ENCODE measurements at places on chromosomes 7 and 10.
A peak's percentile ranks its signal among the peaks of the same experiment; 100 is the strongest.

DNA sequence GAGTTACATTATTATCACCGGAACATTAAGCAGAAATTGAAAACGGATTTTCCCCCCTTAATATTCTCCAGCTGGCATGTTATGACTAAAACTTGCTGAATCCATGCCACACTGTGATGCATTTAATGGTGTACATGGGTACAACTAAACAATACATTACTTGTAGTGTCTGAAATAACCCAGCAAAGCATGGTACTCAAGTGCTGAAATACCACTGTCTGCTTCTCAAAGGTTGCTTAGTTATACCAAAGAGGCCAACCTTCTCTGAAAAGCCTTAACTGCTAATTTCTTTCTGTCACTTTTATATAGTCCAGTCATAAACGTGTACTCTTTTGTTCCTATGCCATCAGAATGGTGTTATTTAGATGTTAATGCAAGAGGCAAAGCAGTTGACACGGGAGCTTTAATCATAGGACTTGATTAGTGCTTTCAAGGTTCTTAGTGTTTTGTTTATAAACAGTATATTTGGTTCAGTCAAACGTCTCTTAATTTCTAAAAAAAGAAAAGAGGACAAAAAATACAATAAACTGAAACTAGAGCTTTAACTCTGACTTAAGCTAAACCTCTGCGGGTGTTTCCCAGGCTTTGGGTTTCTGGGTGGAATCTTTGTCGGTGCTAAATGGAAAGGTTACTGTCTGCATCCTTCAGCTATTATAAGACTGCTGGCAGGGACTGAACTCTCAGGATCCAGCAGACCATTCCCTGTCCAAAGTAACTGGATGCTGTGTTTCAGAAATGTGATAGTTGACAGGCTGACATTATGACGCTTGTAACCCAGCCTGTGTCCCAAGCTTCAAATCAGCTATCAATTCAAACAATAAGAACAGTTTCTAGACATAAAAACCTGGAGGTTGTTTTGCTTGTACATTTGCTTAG lies 202.6 kb downstream of the PPP1R3A start:
- H3K27ac ChIP-seq = peak overlapping the region; percentile 4
- H3K4me3 ChIP-seq = no peak overlapping the region
- DNase-seq = no peak
- H3K4me1 ChIP-seq = peaks cover 27% of the 10 kb centered on the region

- DNase-seq = no peak
- no peak overlapping the region for H3K4me3 ChIP-seq
- H3K27ac ChIP-seq = no peak overlapping the region
- H3K36me3 ChIP-seq = no peaks in the 10 kb centered on the region
- H3K27me3 ChIP-seq = no peaks in the 10 kb centered on the region
Measured at GRCh38 chr10:43373461-43373860, 2.0 kb downstream of the FXYD4 start.

GRCh38 chr7:150937848-150938561 lies 40.1 kb downstream of the KCNH2 start:
- H3K27ac ChIP-seq = no peak overlapping the region
- H3K4me3 ChIP-seq = no peak overlapping the region
- H3K27me3 ChIP-seq = no peaks in the 10 kb centered on the region
- H3K36me3 ChIP-seq = no peaks in the 10 kb centered on the region
- H3K4me1 ChIP-seq = peaks cover 27% of the 10 kb centered on the region

- peak overlapping the region; percentile 100 for H3K27ac ChIP-seq
- DNase-seq = no peak
- peak overlapping the region; percentile 71 for H3K4me3 ChIP-seq
- H3K4me1 ChIP-seq = peaks cover 22% of the 10 kb centered on the region
- no peaks in the 10 kb centered on the region for H3K36me3 ChIP-seq
- no peaks in the 10 kb centered on the region for H3K27me3 ChIP-seq
Measured at GRCh38 chr10:43409385-43410109, 561 bp upstream of the HNRNPF start.

GRCh38 chr7:32591938-32592337 lies 96.6 kb downstream of the AVL9 start:
- H3K4me3 ChIP-seq = no peak overlapping the region
- H3K4me1 ChIP-seq = peaks cover 17% of the 10 kb centered on the region
- peaks cover 22% of the 10 kb centered on the region for H3K36me3 ChIP-seq
- DNase-seq = no peak

- no peaks in the 10 kb centered on the region for H3K36me3 ChIP-seq
- no peak for DNase-seq
- H3K27ac ChIP-seq = peak overlapping the region; percentile 4
- peaks cover 21% of the 10 kb centered on the region for H3K4me1 ChIP-seq
- H3K4me3 ChIP-seq = no peak overlapping the region
Measured at GRCh38 chr7:117807676-117808075, 65.6 kb downstream of the CTTNBP2 start.

GRCh38 chr10:125565046-125565445 lies 117.9 kb downstream of the TEX36 start:
- no peaks in the 10 kb centered on the region for H3K4me1 ChIP-seq
- no peaks in the 10 kb centered on the region for H3K27me3 ChIP-seq
- H3K4me3 ChIP-seq = no peak overlapping the region
- H3K36me3 ChIP-seq = no peaks in the 10 kb centered on the region
- no peak overlapping the region for H3K27ac ChIP-seq

DNA sequence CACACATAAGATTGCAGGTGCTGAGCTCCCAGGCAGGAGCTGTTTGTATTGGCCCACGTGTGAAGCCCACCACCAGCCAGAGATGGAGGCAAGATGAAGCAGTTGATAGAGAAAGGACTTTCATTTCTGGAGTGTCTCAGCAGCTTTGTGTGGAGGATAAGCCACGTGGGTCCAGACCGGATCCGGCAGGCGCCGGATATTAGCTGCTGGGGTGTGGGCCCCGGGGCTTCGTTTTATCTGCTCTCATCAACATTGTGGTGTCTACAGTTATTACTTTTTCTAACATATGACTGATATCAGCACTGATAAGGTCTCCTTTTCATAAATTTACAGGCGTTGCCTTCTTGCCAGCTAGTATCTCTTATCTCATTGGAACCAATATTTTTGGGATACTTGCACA lies 25.5 kb downstream of the SLC18A2 start:
- H3K4me3 ChIP-seq = no peak overlapping the region
- no peak overlapping the region for H3K27ac ChIP-seq
- H3K4me1 ChIP-seq = no peaks in the 10 kb centered on the region
- peak; percentile 91 for DNase-seq

DNA sequence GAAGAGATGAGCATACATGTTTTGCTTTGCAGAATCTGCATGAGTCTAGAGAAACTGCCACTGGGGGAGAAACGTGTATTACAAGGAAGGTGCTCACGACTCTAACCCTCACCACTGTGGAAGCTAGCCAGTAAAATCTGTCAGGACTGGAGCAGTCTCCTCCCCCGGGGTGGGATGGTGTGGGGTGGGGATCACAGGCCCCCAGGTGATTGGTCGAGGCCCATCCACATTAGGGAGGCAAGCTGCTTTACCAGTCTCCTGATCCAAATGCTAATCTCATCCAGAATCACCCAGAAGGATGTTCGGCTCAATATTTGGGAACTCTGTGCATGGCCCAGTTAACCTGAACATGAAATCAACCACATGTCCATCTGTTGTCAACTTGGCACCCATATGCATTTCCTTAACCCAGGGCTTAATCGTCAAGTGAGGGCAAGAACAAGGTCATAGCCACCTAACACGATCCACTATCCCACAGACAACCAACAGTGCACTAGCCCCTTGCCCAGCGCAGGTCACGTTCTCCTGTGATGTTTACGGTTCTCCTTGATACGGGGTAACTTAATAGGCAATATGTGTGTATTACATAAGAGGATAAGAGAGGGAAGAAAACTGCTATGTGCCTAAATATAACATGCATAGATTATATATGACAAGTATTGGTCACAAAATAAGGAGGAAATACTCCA lies 40.8 kb downstream of the DNAJB6 start:
- H3K27ac ChIP-seq = no peak overlapping the region
- DNase-seq = no peak
- H3K4me3 ChIP-seq = no peak overlapping the region
- no peaks in the 10 kb centered on the region for H3K27me3 ChIP-seq

DNA sequence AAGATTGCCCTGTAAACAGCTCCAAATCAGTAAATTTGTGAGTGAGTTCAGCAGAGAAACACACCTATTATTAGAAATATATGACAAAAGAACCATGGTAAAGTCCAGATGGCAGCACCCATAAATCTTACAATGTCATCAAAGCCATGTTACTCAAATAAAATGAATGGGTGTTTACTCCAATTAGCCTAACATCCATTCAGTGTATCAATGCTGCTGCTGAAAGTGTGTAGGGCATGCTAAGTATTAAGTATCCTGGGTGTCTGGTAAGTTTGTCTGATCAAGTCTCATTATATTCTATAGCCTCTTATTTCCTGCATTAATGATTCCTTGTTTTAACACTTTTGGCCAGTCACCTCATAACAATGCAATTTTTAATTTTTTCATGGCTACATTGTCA lies 185.5 kb upstream of the STEAP4 start:
- H3K4me3 ChIP-seq = no peak overlapping the region
- H3K4me1 ChIP-seq = no peaks in the 10 kb centered on the region

DNA sequence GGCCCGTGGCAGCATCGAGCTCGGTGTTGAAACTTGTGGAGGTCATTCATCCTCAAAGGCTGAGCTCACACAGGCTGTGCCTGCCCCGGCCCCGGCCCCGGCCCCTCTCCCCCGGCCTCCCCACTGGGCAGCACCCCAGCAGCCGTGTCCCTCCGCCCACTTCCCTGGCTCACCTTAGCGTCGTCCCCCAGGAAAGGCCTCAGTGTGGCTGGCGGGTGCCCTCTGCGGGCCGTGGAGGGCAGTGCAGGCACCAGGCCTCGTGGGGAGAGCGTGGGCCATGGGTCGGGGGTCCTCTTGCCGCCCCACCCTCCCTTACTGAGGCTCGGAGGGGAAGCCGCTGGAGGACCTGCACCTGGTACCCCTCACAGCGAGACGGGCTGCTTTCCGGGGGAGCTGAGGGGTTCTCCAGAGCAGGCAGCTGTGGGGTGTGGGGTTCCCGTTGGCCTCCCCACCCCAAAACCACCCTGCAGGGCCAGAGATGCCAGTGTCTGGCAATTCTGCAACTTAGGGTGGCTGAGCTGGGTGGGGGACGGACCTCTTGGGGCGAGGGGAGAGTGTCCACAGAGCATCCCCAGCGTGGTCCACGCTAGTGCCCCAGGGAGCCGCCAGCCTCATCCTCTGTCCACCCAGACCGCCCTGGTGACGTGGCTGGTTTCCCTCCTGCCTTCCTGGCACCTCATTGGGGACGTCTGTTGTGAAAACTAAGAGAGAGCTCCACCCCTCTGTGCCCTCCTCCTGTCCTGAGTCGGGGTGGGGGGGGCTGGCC lies 44.2 kb upstream of the DPYSL4 start:
- H3K4me3 ChIP-seq = no peak overlapping the region
- peaks cover 10% of the 10 kb centered on the region for H3K4me1 ChIP-seq
- no peaks in the 10 kb centered on the region for H3K36me3 ChIP-seq
- no peak overlapping the region for H3K27ac ChIP-seq
- H3K27me3 ChIP-seq = peaks cover 19% of the 10 kb centered on the region
- no peak for DNase-seq

- H3K36me3 ChIP-seq = peaks cover 32% of the 10 kb centered on the region
- peaks cover 5% of the 10 kb centered on the region for H3K27me3 ChIP-seq
- H3K27ac ChIP-seq = peak overlapping the region; percentile 14
- H3K4me1 ChIP-seq = peaks cover 22% of the 10 kb centered on the region
- DNase-seq = no peak
- H3K4me3 ChIP-seq = no peak overlapping the region
Measured at GRCh38 chr10:133278577-133279265, 2.1 kb upstream of the ADAM8 start.

DNA sequence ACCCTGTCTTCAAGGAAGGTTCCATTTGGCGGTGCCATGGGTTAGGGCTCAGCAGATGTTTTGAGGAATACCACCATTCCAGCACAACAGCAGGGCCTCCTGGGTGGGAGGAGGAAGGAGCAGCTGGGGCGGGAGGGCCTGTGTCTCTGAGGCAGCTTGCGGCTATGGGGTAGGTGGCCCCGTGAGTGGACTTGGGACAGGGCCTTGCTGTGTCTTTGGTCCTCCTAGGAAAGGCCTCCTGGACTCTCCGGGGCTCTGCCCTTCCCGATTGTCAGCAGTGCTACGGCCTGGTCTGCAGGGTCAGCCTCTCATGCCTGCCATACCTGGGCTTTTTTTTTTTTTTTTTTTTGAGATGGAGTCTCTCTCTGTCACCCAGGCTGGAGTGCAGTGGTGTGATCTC lies 96.7 kb downstream of the PAXIP1 start:
- H3K4me1 ChIP-seq = no peaks in the 10 kb centered on the region
- H3K4me3 ChIP-seq = no peak overlapping the region
- H3K36me3 ChIP-seq = no peaks in the 10 kb centered on the region
- no peak for DNase-seq
- H3K27ac ChIP-seq = no peak overlapping the region
- no peaks in the 10 kb centered on the region for H3K27me3 ChIP-seq

GRCh38 chr10:75492173-75492925 lies 60.9 kb downstream of the LRMDA start:
- H3K4me1 ChIP-seq = no peaks in the 10 kb centered on the region
- no peaks in the 10 kb centered on the region for H3K36me3 ChIP-seq
- no peak for DNase-seq
- no peak overlapping the region for H3K27ac ChIP-seq

GRCh38 chr7:90211391-90212148 lies at the start of gene STEAP2:
Gene STEAP2 (plus strand): TSS chr7:90211740. CDS start chr7:90225083, 13,343 bp downstream.
- H3K4me1 ChIP-seq = peaks cover 29% of the 10 kb centered on the region
- DNase-seq = peak; percentile 96
- H3K36me3 ChIP-seq = no peaks in the 10 kb centered on the region
- H3K27ac ChIP-seq = peak within 1 kb of the TSS; percentile 88
- no peaks in the 10 kb centered on the region for H3K27me3 ChIP-seq
- H3K4me3 ChIP-seq = peak within 1 kb of the TSS; percentile 77

All from esophagus muscularis mucosa (tissue), 4 donors.